ENCODE measurements at places on chromosomes 3 and 15.
A peak's percentile ranks its signal among the peaks of the same experiment; 100 is the strongest.

- DNase-seq = no peak
Measured at GRCh38 chr15:43423793-43424192, 52.9 kb downstream of the TUBGCP4 start.

DNA sequence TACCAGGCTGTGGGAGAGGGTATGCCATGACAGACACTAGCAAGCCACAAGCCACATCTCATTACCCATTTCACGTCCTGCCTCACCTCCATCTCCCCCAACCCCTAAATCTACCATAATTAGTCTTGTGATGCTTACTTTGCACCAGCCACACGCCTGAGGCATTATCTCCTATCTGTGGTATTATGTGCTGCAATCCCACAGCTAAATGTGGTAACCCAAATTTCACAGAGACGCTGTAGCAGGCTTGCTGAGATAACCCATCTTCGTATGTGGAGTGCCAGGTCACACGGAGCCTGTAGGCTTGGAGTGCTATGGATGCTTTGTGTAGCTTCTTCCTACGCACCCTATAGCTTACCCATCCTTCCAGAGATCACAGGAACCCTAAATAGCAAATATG is 256.7 kb upstream of the KCNH8 start:
- no peak for DNase-seq

GRCh38 chr3:119600732-119601131 is 3.0 kb downstream of the PLA1A start:
- DNase-seq = no peak

DNA sequence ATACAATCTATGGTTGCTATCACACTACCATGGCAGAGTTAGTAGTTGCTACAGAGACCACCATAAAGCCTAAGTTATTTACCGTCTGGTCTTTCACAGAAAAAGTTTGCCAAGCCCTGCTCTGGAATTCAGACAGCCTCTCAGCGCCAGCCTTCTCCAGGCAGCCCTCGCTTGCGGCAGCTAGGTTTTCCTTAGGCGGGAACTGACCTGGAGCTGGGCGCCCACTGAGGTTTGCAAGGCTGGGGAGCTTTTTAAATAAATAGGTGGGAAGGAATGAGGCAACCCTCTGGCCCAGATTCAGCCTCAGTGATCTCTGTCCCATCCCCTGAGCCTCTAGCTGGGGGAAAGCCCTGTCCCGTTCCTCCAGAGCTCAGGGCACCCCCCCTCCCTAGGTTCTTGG is 1.2 kb downstream of the CTSH start:
- no peak for DNase-seq

DNA sequence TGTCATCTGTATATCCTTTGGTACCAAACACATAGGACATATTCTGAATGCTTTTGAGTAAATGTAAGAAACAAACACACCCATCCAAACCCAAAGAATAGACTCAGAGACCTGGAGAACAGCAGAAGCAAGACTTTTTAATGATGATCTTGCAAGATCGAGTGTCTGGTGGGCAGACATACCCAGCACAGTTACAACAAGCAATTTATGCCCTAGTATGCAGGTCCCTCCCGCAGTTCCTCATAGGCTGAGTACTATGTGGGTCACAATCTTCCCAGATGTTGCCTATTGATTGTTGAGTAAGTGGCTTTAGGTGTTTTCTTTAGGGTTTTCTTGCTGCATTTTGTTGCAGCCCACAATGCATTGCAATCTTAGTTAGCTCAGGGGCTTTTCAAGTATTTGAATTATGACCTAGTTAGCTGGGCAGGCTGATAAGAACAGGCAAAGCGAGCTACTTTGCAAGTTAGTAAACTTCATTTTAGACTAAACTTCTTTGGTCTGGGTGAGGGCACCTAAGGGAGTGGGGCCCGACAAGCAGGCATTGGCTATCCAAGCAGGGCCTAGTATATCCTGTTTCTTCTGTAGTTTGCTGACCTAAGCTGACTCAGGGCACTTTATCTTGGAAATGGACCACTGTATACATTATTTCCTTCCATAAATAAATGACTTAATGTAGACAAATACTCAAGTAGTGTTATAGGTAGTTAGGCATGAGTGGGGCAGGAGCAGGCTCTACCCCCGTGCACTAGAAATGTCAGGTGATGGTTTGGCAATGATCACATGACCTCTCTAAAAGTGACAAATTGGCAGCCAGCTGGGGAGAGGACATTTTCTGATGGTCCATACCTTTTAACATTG is 87.3 kb upstream of the LIPC start:
- no peak for DNase-seq

GRCh38 chr3:7630351-7630911 is 769.5 kb downstream of the GRM7 start:
- no peak for DNase-seq

DNA sequence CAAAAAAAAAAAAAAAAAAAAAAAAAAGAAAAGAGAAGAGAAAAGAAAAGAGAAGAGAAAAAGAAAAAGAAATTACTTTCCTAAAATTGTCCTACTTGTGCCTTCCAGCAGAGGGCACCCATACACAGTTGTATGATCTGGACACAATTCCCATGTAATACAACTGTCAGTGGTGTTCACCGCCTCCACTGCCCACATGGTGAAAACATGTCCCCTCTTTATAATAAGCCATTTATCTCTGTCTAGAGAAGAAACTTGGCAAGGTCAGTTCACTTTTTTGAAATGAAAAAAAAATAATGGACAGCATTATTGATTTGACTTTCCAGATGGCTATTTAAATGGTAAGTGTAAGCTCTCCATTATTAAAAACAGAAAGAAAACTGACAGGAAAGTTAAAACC is 459.4 kb downstream of the GBE1 start:
- DNase-seq = no peak

DNA sequence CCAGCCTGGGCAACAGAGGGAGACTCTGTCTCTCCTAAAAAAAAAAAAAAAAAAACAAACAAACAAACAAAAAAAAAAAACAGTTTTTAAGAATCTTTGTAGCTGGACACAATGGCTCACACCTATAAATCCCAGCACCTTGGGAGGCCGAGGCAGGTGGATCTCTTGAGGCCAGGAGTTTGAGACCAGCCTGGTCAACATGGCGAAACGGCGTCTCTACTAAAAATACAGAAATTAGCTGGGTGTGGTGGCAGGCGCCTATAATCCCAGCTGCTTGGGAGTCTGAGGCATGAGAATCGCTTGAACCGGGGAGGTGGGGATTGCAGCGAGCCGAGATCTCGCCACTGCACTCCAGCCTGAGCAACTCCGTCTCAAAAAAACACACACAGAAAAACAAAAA is 53.1 kb downstream of the KLHL25 start:
- DNase-seq = no peak

DNA sequence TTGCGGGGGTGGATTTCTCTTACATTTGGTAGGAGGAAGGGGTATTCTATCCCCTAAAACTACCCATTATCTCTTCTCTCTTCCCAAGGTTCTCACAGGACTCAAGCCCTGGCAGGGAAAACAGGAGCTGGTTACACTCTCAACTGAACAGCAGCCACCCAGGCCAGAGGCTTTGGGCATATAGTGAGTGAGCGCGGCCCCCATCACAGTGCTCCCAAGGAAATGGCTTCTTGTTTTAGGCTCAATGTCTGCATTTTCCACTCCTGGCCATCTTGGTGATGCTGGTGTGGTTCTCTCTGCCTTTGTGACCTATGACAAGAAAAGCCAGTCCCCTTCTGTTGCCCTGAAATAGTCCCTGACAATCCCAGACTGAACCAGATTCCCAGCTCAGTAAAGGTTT is 50.1 kb downstream of the WDR76 start:
- no peak for DNase-seq

GRCh38 chr15:83446904-83447709 is at the start of gene SH3GL3:
TSS of gene SH3GL3 (plus strand) at chr15:83447341. CDS start at chr15:83447534, 193 bp downstream.
- DNase-seq = peak; percentile 20

GRCh38 chr15:57158589-57158988 is 217.7 kb upstream of the CGNL1 start:
- no peak for DNase-seq

- DNase-seq = no peak
Measured at GRCh38 chr15:32134842-32135241, 104.5 kb downstream of the CHRNA7 start.

DNA sequence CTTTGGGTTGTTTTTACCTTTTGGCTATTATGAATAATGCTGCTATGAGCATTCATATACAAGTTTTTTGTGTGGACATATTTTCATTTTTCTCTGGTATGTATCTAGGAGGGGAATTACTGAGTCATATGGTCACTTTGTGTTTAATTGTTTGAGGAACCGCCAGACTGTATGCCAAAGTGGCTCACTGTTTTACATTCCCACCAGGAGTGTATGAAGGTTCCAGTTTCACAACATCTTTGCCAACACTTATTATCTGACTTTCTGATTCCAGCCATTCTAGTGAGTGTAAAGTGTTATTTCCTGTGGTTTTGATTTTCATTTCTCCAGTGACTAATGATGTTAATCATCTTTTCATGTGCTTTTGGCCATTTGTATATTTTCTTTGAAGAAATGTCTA is 51.8 kb downstream of the CMTM7 start:
- no peak for DNase-seq

DNA sequence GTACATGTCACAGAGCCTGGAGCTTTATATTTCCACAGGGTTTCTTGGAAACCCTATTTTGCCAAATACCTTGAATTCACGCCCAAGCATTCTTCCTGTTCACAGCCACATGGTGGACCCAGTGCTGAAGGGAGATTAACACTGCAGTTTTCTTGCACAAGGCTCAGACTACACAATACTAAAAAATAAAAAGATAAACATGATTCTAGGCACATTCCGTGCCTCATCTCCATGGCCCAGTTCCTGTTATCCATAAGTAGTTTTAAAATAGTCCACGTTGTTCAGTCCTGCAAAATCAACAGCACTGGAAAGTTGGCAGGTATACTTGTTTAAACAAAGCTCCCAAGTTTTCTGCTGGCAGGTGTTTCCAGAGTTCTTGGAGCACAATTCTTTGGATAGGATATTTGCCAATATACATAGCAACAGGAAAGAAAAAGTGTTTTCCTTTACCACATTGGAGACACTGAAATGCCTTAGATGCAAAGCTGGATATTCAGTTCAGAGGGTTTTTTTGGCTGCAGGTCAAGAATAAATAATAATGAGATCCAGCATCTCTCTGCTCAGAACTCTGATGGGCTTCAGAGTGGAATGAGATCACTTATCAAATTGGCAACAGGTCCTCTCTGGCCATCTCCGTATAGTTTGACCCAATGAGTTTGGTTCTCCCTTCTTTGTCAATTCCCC is 88.1 kb upstream of the TGFBR2 start:
- DNase-seq = no peak

DNA sequence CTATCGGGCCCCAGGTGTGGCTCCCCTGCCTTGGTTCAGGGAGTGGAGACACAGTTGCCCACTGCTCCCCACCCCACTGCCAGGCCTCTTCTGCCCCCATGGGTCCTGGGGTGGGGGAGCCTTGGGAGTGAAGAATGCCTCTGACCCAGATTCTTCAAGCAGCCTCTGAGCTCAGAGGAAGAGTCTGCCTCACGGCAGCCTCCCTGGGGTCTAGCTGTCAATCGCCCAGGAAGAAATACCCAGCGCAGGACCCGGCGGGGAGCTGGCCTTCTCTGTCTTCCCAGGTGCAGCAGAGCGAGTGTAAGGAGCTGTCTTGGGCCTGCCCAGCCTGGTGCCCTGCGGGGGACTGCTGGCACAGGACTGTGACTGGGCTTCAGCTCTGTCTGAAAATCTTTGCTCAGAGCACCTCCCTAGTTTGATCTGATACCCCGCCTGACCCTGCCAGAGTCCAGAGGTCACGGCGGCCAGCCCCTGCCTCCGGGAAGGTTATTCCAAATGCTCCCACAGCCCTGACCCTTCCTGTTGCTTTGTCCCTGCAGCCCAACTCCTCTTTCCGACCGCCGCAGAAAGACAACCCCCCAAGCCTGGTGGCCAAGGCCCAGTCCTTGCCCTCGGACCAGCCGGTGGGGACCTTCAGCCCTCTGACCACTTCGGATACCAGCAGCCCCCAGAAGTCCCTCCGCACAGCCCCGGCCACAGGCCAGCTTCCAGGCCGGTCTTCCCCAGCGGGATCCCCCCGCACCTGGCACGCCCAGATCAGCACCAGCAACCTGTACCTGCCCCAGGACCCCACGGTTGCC is 11.0 kb downstream of the ANKRD63 start:
- DNase-seq = no peak

DNA sequence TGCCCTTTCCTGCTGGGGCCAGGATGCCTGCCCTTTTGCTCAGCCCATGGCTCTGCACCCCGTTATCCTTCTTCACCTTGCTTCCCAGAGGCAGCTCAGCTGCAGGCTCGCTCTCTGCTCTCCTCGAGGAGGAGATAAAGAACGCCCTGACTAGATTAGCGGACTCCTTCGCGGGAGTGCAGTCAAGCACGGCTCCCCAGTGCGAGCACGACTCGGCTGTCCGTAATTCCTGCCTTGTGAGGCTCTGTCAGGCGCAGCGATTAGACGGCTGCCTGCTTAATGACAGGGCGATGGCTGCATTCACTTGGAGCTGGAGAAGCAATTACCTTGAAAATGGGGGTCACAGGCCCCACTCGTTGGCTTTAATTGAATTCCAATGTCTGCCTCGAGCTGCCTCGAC is 25.9 kb downstream of the TLE3 start:
- no peak for DNase-seq

GRCh38 chr15:39869858-39870515 is 50.1 kb downstream of the GPR176 start:
- no peak for DNase-seq

DNA sequence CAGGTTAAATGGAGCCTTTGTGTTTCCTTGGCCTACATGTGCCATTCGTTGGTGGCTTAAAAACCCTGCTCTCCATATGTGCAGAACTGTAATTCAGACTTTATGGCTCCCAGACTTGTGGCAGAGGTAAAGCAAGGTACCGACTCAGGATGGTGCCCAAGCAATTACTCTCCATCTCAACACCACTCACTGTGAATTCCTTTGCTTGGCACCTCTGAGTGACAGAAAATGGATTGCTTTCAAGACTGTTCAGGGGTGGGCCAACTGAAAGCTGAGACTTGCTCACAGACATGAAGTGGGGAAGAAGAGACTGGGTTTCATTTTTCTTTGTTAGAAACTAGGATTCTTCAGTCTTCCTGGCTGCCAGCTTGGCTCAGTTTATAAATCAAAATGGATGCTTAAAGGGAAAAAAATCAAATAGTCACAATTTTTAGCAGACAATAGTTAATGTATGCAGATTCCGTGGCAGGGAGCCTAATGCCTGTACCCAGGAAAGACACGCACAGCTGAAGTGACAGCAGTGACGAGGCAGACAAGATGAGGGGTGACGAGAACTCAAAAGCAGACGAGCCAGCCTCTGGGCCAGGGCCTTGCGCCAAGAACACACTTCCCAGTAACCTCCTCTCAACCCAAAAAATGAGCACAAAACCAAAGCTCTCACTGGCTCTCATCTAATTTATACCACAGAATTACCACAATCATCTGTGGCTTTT is 207.9 kb upstream of the SLC2A2 start:
- no peak for DNase-seq

DNA sequence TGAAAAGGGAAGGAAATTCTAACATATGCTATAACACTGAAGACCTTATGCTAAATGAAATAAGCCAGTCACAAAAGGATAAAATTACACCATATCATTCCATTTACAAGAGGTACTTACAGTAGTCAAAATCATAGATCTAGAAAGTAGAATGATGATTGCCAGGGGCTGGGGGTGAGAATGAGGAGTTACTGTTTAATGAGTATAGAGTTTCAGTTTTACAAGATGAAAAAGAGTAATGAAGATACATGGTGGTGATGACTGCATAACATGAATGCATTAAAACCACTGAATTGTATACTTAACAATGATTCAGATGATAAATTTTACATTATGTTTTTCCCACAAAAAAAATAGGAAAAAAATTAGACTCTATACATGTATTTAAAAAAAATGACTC is 152.6 kb downstream of the SCAPER start:
- no peak for DNase-seq

Measured in non-pigmented ciliary epithelial cell (primary cell).